ENCODE measurements at places on chromosomes 2 and 18.

DNA sequence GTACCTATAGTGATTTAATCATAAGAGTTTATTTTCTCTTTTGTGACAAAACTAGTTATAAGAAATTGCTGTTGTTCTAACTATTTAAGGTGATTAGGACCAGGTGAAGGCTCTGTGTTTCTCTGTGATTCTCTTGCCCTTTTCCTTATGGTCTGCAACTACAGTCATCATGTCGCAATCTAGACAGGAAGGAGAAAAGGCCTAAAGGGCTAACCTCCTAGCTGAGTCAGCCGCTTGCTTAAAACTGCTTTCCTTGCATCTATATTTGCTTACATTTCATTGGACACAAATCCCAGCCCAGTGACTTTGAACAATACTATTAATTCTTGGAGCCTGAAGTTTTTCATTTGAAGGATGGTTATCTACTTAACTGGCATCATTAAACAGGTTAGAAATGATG lies 93.1 kb downstream of the PIK3C3 start:
- DNase-seq: no peak

DNA sequence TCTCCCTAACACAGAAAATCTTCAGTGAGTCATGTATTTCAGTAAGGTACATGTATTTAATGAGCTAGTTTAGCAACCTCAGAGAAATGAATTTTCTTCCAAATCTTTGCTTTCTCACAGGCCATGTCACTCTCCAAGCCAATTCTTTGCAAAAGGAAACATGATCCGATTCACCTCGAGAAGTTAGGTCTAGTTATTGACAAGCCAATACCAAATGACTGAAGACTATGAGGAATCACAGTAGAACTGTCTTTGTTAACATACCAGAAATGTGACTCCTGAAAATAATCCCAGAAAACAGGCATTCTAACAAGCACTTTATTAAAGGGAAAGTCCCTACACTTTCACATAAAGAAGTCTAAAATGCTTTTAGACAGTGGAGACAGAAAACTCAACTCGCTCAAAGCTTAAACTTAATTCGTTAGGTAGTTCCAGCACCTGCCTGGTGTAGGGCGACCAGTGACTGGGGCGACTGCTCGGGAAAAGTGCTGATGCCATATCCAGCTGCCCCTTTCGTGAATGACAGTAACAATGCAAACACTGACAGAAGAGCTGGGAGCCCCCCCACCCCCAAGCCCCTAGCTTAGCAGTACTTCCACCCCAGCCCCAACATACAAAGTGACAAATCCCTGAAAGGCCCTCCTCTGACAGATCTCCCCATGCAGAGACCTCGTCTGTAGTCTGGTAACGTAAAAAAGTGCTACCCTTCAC lies 1.8 kb downstream of the MEMO1 start:
- peak; percentile 70 for DNase-seq

- DNase-seq: no peak
Observed at GRCh38 chr2:159963700-159964099, 98.7 kb downstream of the PLA2R1 start.

- no peak for DNase-seq
Observed at GRCh38 chr2:183068561-183068960, 10.0 kb upstream of the DUSP19 start.

DNA sequence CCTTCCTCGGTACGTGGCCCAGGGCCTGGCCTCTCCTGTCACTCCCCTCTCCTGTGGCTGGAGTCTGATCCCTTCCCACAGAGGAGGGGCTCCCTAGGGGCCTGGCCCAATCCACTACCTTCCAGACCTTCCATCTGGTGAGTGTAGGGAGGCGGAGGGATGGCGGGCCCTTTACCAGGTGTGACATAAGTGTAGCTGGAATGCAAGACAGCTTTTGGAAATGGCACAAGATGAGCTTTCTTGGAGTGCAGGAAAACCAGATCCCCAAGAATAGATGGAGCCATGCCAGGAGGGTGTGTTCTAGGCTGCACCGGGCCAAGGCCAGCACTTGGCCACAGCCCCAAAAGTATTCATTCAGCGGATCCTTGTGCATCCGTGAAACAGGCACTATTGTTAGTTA lies 30.1 kb downstream of the IGFBP5 start:
- no peak for DNase-seq

DNA sequence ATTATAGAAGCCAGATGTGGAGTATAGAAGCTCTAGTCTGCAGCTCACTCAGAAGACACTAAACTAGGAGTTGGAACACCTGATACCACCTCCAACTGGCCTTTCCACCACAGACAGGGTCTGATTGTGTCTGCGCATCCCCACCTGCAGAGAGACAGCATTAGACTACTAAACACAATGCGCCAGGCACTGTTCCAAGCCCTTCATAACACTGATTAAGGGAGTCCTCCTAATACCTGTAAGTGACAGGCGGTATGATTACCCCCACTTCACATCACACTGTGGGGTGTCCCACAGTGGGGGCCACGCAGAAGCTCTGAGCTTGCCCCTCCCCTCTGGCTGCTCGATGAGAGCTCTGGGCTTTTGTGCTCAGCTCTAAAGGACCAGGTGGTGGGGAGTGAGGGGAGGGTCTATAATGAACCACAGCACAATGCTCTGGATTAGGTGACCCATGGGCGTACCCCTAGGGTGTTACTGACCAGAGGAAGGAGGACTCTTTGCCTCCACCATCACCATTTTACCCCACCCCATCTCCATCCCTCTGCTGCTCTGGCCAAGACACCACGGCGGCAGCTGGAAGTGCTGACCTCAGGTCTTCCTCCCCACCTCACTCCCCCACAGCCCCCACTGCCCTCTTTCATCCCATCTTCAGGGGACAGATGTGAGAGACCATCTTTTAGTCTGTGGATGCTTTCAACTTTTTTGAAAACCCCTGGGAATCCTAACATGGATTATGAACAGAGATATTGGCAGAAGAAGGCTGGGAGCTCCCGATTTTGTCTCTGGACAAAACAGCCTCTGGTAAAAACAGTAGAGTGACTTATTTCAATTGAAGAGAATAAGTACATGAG lies 145.1 kb downstream of the GFPT1 start:
- DNase-seq: no peak

DNA sequence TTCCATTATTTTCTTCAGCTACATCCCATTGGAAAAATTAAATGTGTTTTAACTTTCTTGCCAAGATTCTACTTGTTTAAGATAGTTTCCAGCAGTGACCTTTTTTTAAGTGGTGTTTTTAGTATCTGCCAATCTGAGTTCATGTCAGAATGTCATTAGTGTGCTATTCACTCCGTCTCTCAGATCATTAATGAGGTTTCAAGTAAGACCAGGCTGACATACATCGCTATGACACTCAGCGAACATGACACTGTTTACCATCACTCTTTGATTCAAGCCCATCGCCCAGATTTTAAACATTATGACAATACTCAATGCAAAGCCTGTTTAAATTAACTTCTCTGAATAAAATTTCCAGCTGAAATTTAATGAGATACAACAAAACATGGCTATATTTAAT lies 272.0 kb upstream of the KYNU start:
- DNase-seq: no peak

DNA sequence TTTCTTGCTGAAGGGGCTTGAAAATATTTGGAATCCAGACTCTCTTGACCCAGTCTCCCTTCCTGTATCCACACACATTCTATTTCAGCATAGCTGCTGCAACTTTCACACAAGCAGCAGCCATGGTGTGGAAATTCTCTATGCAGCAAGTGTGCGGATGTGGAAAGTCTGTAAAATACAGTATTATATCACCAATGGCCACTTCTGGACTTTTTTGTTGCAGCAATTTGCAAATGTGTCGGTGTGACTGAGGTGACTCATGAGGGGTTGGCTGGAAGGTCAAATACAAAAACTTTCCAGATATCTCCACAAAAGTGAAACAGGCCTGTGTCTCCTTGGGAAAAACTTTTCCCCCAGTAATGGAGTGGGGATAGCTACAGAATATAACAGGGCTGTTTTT lies 299.3 kb upstream of the GYPC start:
- DNase-seq: no peak

DNA sequence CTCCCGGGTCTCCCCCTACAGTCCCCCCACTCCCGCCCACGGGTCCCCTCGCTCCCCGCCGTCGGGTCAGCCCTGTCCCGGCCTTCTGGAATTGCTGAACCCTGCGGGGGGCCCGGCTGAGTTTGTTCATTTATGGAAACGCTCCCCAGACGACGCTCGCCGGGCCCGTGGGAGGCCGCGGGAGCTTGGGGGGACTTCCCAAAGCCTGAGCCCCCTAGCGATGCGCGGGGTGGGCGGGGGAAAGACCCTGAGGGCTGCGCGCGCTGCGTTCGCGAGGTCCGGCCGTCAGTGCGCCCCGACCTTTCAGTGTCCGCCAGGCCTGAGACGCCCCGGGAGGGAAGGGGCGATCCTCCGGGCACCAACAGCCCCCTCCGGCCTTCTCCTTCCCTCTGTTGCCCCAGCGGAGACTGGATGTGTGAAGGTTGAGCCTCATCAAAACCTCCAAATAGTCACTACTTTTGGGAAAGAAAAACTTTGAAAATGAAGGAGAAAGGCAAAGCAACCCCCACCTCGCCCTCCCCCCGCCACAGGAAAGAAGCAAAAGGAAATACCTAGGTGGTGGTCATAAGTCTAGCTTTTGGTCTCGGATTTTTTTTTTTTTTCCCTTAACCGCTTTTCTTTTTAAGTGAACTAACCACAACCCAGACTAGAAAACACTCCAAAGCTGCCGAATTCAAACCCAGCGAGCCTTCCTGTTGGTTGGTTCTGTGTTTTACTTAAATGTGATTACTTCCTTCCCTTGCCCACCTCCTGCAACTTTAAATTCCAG lies 509 bp upstream of the CYS1 start:
- DNase-seq: no peak

GRCh38 chr2:18046558-18047212 lies 168.2 kb downstream of the KCNS3 start:
- no peak for DNase-seq

DNA sequence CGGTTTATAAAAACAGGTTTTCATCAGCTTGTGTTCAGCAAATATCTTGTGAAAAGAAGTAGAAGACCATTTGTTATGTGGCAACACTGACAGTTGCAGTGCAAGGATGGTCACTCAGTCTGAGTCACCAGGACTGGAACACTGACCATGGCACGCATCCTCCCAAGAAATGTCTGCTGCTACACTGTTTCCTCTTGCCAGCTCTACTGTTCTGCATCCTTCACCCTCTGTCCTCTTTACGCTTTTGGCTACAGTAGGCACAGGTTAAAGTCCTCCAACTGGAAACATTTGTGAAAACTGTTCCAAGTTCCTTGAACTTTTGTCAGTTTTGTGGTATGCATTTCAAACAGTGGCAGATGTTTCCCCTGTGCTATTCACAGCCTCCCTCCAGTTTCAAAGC lies 39.4 kb downstream of the OSR1 start:
- DNase-seq: no peak

- no peak for DNase-seq
Observed at GRCh38 chr2:97751752-97752151, 38.4 kb downstream of the ZAP70 start.

- peak; percentile 87 for DNase-seq
Observed at GRCh38 chr18:59900222-59901128, 679 bp downstream of the PMAIP1 start.

GRCh38 chr2:235577404-235578330 lies 83.8 kb downstream of the AGAP1 start:
- DNase-seq: no peak

DNA sequence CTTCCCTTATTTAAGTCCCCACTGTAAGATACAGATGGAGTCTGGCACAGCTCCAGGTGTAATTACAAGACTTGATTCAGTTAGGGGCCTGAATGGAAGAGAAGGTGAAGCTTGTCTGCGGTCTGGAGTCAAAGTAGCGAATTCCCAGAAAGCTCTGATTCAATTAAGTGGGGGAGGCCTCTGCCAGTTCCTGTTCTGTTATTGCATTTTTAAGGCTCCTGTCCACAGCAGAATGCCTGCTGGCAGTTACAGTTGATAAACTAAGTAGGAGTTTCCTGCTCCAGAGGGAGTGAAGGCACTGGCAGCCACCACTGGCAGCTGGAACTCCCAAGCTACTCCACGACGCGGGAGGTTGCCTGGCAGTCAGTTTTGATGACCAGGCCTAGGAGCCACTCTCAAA lies 181.1 kb downstream of the SOCS6 start:
- no peak for DNase-seq

GRCh38 chr2:234158812-234159211 lies 108.3 kb downstream of the SPP2 start:
- no peak for DNase-seq

GRCh38 chr18:57154191-57154830 lies 7.4 kb downstream of the BOD1L2 start:
- DNase-seq: no peak

GRCh38 chr2:225381609-225382008 lies 17.9 kb upstream of the NYAP2 start:
- DNase-seq: no peak

DNA sequence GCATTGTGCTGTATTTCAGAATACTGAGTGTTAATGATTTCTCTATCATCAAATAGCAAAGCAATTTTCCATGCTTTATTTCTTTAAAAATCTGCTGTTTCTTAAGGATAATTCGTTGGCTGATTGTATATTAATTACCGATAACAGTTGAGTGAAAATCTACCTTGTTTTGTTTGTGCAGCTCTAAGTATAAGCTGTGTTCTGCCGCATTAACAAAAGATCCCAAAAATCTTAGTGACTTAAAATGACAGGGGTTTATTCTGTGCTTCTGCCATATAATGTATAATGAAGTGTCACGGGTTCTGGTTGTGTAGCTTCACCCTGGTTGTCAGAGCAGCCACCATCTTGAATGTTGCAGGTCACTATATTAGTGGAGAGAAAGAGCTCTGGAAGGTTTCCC lies 196.1 kb downstream of the ACTR3 start:
- no peak for DNase-seq

- no peak for DNase-seq
Observed at GRCh38 chr2:217912098-217913024, 90.4 kb downstream of the TNS1 start.

Data from activated effector memory CD4-positive, alpha-beta T cell treated with anti-CD3 and anti-CD28 coated beads, Interleukin-2, amount 50 U/mL, for 16 hours (primary cell).